ENCODE measurements at places on chromosomes 5 and 9. TPM values are rescaled to one million over a fixed set of nuclear protein-coding genes. Genes with fewer than 3 reads are reported as not detected.

Gene PCDHGB1
- 4.3 TPM for total RNA-seq

DNA sequence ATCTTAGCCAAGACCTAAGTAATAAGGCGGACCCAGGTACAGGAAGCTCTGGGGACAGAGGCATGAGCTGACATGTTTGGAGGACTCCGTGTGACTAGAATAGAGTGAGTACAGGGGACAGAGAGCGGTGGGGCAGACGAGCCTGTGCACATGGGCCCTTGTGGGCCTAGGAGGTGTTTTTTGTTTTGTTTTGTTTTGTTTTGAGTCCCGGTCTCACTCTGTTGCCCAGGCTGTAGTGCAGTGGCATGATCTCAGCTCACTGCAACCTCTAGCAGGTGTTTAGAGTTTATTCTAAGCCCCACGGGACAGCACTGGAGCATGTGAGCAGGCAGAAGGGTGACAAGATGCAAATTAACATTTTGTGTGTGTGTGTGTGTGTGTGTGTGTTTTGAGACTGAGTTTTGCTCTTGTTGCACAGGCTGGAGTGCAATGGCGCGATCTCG, 3.1 kb upstream of the EEIG1 start:
- DNase-seq, result no peak

GRCh38 chr5:73321757-73322436, 126.7 kb downstream of the FOXD1 start:
- no peak for DNase-seq

GRCh38 chr5:9690751-9691150, 60.6 kb upstream of the TAS2R1 start:
- no peak for DNase-seq

DNA sequence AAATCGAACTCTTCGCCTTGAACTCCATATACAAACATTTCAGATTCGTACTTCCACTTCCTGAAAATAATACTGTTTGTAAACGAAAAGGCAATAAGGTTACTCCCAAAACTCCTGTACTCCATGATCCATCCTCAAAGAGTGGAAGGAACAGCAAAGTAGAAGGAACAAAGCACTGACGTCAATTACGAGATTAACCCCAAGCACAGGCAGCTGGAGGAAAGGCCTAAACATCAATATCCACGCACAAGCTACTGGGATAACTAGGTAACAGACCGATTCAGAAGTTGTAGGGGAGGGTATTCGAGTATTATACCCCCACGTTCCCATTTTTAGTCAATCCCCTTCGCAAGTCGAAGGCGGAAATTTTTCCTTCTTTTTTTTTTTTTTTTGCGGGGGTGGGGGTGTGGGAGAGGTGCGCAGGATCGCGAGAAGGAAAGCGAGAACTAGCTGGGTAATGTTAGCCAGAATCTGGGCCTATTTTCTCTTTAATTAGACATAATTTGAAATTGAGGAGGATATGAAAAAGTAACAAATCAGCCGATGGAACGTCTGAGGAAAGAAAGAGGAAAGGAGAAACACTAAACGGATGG, 909 bp downstream of the AFF4 start:
- DNase-seq, result no peak

- no peak for DNase-seq
Observed at GRCh38 chr5:131997026-131997726, 14.3 kb downstream of the ACSL6 start.

- DNase-seq, result no peak
Observed at GRCh38 chr9:91253488-91253887, 108.2 kb downstream of the AUH start.

- DNase-seq, result no peak
Observed at GRCh38 chr9:36217256-36217968, 26.7 kb downstream of the CLTA start.

DNA sequence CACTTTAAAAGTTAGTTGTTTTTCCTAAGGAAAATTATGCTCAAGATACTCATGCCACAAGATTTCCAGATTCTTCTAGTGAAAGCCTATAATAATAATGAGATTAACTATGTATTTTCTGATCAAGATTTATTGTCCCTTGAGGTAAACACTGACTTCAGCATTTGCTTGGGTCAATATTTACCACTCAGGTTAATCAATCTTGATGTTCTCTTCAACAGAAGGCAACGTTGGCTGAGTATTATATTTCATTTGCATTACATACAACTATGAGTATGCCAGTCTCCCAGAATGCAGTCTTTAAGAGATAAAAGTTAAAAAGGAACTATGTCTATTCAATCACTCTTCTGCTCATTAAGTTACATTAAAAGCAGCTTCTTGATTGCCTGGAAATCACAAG, 115.6 kb downstream of the GPR21 start:
- DNase-seq, result no peak

Gene PAXX
- 30.4 TPM for total RNA-seq

GRCh38 chr9:137316012-137316981, 14.2 kb upstream of the NRARP start:
- DNase-seq, result peak; percentile 74

DNA sequence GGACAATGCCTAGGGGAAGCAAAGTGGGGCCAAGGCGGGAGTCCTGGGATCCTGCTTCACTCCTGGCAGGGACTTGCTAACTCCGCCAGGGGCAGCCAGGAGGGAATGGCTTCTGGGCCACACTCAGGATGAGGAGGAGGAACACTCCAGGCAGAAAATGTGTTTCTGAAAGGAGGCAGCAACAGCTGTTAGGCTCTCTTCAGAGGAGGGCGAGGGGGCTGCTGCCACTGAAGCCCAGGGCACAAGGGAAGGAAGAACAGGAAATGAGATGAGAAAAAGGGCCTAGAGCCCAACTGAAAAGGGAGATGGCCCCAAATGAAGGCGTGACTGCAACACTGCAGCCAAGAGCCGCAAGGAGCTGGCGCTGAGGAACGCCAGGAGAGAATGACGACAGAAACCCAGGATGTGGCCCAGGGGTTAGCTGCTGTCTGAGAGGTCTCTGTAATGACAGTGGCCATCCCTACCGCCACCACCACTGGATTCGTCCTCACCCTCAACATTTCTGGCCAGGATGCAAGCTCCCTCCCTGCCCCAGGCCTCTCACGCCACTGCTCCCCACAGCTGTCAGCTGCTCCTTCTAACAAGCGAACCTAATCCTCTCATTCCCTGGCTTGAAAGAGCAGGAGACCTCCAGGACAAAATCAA, 15.8 kb downstream of the PSMB7 start:
- peak; percentile 70 for DNase-seq

DNA sequence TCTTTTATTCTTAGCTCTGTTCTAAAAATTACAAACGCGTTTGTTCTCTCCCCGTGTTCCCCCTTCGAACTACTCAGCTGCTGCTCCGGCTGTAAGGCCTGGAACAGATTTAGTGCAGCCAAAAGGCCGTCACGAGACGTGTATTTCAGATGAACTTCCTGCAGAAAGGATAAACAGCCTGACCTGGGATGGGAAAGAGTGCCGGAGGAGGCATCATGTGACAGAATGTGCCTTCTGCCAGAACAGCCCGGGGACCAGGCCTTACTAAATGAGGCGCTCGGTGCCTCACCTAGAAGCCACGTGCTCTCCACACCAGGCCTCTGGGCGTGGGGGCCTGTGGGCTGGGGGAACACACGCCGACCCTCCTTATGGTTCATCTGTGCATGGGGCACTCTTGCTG, 94.7 kb downstream of the PPARGC1B start:
- no peak for DNase-seq

DNA sequence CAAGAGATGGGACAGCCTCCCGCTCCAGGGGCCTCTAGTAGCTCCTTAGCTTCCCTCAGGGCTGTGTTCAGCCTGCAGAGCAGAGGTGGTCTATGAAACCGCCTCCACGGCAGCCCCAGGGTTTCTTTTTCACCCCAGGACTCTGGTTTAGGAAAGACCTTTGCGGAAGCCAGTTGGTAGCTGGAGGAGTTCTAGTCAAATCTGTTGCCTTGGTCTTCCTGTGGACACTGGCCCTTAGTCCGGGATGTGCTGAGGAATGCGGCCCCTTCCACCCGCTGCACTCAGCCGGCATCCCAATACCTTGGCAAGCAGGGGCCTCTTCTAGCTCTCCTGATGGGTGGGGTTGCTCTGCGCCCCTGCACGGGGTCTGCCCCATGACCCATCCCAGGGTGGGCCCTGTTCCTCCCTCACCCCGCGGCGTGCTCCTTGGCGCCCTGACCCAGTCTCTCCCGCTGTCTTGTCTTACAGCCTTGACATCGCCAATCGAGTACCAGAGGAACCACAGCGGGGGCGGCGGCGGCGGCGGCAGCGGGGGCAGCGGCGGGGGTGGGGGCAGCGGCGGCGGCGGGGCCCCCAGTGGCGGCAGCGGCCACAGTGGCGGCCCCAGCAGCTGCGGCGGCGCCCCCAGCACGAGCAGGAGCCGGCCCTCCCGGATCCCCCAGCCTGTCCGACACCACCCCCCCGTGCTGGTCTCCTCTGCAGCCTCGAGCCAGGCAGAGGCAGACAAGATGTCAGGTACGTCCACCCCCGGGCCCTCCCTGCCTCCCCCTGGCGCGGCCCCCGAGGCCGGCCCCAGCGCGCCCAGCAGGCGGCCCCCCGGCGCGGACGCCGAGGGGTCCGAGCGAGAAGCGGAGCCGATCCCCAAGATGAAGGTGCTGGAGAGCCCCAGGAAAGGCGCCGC, 94.3 kb upstream of the OTULINL start:
- DNase-seq, result no peak

GRCh38 chr9:17063535-17064135, 71.2 kb upstream of the CNTLN start:
- DNase-seq, result no peak

GRCh38 chr5:54889826-54890225, 95.6 kb downstream of the ESM1 start:
- no peak for DNase-seq

Gene GADD45G
- total RNA-seq, result 133 TPM

- no peak for DNase-seq
Observed at GRCh38 chr5:133891390-133891789, 77.0 kb downstream of the C5orf15 start.

GRCh38 chr5:140862441-140863295, 6.1 kb upstream of the PCDHA11 start:
- DNase-seq, result no peak

Gene ACTBL2
- not detected for total RNA-seq

Gene TMC1
- 0.45 TPM for total RNA-seq

GRCh38 chr5:131462454-131462853, 172.6 kb downstream of the RAPGEF6 start:
- no peak for DNase-seq

Gene FAM221B
- not detected for total RNA-seq

GRCh38 chr9:85647571-85647970, 94.2 kb downstream of the AGTPBP1 start:
- DNase-seq, result no peak

DNA sequence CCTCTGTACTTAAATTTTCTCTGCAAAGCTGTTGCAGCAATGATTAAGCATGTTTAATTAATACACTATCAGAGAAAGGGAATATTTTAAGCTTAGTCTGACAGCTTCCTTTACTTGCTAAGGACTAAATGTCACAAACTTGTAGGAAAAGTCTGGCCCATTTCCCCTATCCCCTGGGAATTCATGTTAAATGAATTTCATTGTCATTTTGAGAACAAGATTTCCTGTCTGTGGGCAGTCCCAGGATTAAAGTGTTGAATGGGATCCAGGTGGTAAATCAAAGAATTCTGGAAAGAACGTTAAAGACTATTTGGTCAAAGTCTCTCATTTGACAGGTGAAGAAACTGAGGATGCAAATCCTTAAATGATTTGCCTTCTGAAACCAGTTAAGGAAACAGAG, 214.8 kb downstream of the MPDZ start:
- no peak for DNase-seq

Gene CDH9
- not detected for total RNA-seq

- DNase-seq, result peak; percentile 79
Observed at GRCh38 chr9:129102791-129103594, 7.6 kb downstream of the CRAT start.

Measured in right cardiac atrium (tissue), 5 donors.